NCI-H774 (cell line): ENCODE measurements at places on chromosomes 2 and 18.

DNA sequence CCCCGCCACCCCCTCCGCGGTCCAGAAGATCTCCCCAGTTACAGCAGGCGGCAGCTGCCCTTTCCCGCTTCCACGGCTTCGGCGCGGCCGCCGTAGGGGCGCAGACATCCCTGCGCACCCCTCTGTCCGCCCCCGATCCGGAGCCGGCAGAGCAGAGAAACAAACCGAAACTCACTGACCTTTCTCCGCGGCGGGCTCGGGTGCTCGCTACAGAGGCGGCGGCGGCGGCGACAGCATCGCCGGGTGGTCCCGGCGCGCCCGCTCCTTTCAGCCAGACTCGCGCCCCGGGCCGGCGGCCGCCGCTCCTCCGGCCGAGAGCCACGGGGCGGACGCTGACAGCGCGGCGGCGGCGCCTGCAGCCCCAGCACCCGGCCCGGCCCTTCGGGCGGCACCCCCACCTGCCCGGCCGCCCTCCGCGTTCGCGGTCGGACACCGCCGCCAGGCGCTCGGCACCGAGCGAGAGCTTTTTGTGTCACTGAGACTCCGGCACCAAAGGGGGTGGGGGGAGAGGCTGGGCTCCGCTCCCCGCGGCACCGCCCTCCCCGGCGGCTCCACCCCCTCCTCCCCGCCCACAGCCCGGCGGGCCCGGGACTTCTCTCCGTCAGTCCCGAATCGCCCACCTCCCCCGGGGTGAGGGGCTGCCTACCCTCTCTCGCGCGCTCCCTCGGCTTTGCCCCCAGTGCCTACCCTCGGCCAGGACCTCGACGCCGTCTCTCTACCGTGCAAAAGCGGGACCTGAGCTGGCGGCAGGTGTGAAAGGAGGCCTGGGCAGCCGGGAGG, 1.4 kb upstream of the RNF152 start:
- peak; percentile 83 for DNase-seq

- no peak for DNase-seq
These were observed 4.4 kb downstream of the MBOAT2 start for GRCh38 chr2:8999102-8999446.

DNA sequence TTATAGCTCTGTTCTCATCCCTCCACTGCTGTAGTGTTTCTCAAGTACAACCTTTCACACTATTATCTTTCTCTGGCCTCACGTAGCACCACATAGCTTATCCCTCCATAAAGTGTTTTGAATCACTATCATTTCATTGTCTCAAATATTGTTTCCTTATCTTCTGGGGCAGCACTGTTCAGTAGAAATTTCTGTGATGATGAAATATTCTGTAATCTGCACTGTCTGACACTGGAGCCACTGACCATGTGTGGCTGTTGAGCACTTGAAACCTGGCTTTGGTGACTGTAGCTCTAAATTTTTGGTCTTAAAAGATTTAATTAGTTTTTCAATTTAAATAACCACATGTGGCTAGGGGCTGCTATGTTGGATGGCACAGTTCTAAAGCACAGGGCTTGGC, 78.9 kb downstream of the CPS1 start:
- DNase-seq, result no peak

- DNase-seq, result no peak
These were observed 104.6 kb upstream of the TEX51 start for GRCh38 chr2:126793885-126794613.

DNA sequence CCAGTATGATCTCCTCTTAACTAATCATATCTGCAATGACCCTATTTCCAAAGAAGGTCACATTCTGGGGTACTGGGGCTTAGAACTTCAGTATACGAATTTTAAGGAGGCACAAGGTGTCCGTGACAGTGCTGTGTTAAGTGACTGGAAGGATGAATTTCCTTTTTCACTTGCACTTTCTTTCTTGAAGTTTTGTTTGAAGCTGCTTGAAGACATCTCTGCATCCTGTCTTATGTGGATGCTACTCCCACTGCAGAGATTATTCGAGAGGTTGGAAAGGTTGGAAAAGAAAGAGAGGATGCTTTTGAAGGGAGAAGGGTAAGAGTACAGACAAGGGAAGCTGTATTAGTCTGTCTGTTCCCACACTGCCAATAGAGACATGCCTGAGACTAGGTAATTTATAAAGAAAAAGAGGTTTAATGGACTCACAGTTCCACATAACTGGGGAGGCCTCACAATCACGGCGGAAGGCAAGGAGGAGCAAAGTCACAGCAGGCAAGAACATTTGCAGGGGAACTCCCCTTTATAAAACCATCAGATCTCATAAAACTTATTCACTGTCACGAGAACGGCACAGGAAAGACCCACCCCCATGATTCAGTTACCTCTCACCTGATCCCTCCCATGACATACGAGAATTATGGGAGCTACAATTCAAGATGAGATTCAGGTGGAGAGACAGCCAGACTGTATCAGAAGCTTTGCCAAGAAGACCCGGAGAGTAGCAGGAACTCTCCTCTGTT, 3.6 kb upstream of the RNF144A start:
- DNase-seq, result no peak

DNA sequence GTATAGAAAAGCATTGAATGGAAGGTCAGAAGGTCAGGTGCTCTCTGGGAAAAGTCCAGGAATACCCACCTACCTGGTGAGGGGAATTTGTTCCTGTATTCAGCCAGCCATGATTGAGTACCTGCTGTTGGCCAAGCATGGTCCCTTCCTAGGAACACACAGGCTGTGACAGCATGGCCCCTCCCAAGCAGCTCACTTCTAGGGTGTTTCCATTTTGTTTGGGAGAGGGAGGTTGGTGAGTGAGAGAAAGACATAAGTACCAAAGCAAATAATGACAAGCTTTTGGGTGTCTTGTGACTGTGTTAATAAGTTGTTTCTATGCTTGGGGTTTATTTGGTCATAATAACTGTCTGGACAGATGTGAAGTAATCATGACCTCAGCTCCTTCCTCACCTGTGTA, 46.3 kb downstream of the CABLES1 start:
- DNase-seq, result peak; percentile 6

DNA sequence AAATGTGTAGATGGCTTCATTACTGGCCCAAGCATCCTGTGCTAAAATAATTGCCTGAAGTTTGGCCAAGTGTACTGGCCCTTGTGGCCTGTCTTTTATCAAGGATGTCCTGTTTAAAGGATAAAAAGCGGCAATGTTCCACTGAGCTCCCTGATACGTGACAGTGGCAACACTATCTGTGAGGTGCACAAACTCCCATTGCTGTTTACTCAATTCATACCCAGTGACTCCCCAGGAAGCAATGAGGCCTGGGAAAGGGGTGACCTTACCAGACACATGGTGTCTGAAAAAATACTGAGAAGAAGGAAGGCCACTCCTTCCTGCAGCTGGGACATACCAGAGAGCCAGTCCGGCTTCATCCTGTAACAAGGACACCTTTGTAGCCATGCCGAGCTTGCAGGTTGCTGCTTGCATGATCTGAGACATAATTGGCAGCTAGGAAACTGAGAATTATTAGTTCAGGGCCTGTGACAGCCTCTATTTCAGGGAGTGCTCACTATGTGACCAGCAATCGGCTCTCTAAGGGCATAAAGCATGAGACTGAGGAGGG, 198.5 kb upstream of the LRATD1 start:
- DNase-seq, result no peak

- no peak for DNase-seq
These were observed 371 bp downstream of the MDH1B start for GRCh38 chr2:206764673-206765241.

GRCh38 chr2:88834866-88835265, 143.4 kb downstream of the RPIA start:
- no peak for DNase-seq

DNA sequence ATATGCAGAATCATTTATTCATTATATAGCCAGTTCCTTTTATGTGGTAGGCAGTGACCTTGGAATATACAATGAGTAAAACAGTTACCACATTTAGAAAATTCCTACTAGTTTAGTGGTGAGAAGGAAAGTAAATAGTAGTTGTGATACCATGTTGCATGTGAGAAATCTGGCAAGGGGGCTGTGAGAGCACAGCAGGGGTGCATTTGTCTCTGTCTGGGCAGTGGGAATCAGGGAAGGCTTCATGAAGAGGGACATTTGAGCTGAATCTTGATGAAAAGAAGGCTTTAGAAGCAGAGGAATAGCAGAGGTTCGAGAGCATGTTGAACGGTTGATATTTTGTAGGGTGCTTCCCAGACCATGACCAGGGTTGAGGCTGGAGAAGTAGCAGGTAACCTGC, 78.7 kb downstream of the RAB3GAP1 start:
- DNase-seq, result no peak

DNA sequence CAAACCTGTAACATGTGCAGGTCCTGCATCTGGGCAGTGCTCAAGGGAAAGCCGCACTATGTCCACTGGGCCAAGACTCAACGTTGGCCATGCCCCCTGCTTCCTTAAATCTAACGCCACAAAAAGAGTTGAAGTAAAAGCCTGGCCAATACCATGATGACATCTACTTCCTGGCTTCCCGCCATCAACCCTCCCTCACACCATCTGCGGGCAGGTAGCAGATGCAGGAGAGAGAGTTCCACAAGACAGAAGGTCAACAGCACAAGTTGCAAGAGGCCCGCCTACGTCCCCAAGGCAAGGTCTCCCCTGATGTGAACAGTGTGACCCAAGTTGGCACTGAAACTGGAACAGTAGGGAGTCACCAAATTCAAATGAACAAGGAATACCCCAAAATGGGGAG, 48.4 kb downstream of the ABCG8 start:
- DNase-seq, result no peak

DNA sequence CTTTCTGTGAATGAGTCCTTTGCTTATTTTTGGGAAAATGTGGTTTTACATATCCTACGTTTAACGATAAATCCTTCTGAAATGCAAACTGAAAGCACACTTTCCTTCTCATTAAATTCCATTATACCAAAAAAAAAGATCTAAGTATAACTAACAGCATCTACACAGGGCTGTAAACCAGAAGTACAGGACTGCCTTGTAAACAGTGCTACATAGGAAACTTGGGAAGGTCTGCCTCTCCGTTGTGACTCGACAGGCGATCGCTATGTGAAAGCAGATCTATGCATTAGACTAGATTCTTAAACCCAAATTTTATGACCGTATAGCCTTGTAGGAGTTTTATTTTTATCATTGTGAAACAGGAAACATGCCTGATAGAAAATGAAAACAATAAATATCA, 690.5 kb downstream of the ARHGAP15 start:
- DNase-seq, result no peak

DNA sequence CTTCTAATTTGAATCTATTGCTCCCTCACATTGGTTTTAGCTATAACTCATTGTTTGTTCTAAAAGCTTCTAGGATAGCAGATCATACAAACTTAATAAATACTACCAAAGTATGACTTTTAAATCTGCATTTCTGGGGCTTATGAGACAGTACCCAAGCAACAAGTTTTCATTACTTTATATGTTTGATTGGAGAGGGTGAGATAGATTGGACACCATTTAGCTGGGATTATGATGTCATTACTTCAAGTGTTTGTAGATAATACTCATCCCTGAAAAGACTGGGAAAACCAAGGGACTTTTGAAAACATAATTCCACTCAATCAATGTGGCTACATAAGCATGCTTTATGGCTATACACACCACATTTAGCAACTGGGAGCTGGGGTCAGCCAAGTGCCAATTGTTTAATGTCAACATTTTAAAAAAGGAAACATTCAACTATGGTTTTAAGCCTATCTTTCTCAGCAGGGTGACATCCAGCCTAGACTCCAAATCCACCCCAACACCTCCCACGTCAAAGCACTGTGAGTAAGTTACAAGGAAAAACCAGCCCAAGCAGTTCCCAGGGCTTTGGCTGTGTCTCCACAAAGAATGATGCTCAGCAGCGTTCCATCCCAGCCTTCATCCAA, 119.9 kb downstream of the ETAA1 start:
- no peak for DNase-seq

DNA sequence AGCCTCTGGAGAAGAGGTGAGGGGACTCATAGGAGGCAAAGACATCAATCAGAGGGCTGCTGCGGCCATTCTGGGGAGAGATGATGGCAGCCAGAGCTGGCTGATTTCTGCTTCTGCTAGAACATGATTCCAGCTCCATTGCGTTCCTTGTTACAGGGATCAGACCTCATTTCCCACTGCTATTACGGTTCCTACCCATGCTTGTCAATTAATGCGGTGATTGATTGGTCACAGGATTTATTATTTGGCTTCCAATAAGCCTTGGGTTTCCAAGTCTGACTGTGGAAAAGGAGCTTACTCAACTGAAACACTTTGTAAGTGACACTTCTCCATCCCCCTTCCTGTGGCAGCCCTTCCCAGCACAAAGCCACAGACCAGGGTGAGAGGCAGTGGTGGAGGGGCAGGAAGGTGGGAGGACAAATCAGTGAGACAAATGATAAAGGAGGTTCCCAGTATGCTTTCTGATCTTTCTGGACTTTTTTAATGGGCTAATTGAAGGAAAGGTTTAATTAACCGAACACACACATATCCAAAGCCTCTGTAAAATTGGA, 26.8 kb upstream of the CTLA4 start:
- no peak for DNase-seq

- no peak for DNase-seq
These were observed 322.2 kb downstream of the IRS1 start for GRCh38 chr2:226477221-226478108.

DNA sequence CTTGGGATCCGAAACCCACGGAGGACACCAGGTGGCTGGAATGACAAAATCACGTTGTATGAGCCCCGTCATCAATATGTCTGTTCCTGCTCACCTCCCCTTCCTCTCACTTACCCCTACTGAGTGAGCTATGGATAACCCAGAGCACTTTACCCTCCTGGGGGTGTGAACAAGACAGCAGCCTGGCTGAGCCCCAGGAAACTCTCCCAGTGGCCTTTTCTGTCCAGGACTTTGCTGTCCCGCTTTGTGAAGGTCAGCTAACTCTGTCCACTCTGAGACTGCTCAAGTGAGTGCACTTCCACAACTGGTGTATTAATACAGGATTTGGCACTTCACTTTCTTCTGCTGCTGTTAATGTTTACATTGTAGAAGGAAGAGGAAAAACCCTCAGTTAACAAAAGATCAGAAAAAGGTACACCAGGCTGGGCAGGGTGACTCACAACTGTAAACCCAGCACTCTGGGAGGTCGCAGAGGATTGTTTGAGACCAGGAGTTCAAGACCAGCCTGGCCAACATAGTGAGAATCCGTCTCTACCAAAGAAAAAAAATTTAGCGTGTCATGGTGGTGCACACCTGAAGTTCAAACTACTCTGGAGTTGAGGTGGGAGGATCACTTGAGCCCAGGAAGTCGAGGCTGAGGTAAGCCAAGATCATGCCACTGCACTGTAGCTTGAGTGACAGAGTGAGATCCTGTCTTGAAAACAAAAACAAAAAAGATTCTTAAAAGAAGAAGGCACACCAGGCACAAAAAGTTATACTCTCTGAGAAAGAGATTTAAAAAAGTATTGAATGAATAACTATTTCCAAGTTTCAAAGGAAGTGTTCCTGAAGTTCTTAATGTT, 90.3 kb downstream of the CLHC1 start:
- DNase-seq, result no peak

- no peak for DNase-seq
These were observed 18.9 kb upstream of the GMCL1 start for GRCh38 chr2:69810550-69810949.

GRCh38 chr18:12750715-12751502, 48.1 kb downstream of the PSMG2 start:
- DNase-seq, result no peak

GRCh38 chr2:16040271-16041010, 100.1 kb downstream of the MYCN start:
- no peak for DNase-seq
